Activated CD8-positive, alpha-beta T cell treated with anti-CD3 and anti-CD28 coated beads for 36 hours (primary cell): ENCODE measurements at places on chromosomes 6 and 20. TPM values are rescaled to one million over a fixed set of nuclear protein-coding genes. Genes with fewer than 3 reads are reported as not detected.

PRPH2 gene
- not detected for total RNA-seq

SMAP1 gene
- total RNA-seq = 24.1 TPM

PHF20 gene
- 58.8 TPM for total RNA-seq

IL20RA gene
- not detected for total RNA-seq

SAMD3 gene
- total RNA-seq = 6.4 TPM

CALHM4 gene
- total RNA-seq = not detected

TRIM15 gene
- total RNA-seq = not detected

ZNF165 gene
- 3.6 TPM for total RNA-seq

CCN6 gene
- not detected for total RNA-seq
